ENCODE measurements at places on chromosomes 2 and 18.

GRCh38 chr2:167987026-167987425 lies 260.4 kb downstream of the STK39 start:
- DNase-seq = no peak

- DNase-seq = no peak
These were observed 1160.5 kb upstream of the NXPH2 start for GRCh38 chr2:139940686-139941085.

GRCh38 chr2:76445880-76446279 lies 735.2 kb upstream of the GCFC2 start:
- DNase-seq = no peak

DNA sequence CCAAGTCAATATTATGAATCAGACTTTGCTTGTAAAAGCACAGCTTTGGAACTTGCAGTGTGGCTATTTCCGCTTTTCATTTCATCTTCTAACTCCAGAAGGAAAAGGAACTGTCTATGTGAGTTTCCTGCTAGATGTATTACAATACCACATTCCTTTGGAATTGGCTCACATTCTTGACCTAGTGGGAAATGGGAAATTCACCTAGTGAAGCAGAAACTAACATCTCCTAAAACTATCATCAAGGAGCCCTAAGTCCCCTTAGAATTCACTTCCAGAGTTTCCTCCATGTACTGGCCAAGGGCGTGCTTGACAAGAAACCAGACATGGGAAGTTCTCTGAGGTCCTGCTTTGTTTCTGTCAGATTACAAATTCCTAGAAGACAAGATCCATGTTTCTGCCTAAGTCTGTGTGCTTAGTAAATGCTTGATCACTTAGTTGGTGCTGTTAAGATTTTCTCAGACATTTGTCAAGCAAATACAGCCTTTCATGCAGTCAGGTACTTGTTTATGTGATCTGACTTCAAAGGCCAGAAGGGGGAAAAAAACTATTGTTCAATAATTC lies 275.7 kb upstream of the FN1 start:
- DNase-seq = peak; percentile 57

- DNase-seq = peak; percentile 11
These were observed 87.8 kb downstream of the UPP2 start for GRCh38 chr2:158189526-158189925.

GRCh38 chr2:222548992-222549391 lies 106.9 kb downstream of the FARSB start:
- DNase-seq = no peak

DNA sequence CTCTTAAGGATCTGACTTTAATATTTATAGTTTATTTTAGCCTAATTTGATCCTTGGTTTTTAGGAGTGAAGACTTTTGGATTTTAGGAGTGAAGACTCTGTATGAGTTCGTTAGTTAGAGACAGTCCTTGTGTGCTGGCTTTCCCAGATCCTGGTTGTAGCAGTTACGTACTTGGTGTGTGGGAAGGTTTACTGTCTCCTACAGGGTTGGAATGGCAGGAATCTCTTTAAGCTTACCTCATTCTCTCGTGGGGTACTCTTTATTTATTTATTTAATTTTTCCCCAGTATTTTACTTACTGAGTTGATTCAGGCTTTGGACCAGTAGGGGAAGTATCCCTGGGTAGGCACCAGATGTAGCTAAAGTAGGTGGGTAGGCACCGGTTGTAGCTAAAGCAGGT lies 1.8 kb upstream of the CXCR2 start:
- no peak for DNase-seq

- no peak for DNase-seq
These were observed 158.4 kb downstream of the MAP2 start for GRCh38 chr2:209582281-209582680.

- no peak for DNase-seq
These were observed 10.0 kb upstream of the DES start for GRCh38 chr2:219408204-219408603.

GRCh38 chr2:62393293-62393692 lies 112.7 kb downstream of the TMEM17 start:
- DNase-seq = no peak

DNA sequence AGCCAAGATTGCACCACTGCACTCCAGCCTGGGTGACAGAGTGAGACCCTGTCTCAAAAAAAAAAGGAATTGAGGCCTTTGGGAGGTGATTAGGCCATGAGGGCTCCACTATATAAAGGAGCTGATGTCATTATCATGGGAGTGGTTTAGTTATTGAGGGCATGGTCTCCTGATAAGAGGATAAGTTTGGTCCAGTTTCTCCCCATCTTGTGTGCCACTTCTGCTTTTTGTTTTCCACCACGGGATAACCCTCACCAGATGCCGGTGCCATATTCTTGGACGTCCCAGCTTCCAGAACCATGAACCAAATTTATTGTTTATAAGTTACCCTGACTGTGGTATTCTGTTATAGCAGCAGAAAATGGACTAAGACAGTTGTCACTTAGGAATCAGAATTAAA lies 125.8 kb downstream of the C1D start:
- no peak for DNase-seq

- no peak for DNase-seq
These were observed 51.1 kb upstream of the ARHGAP15 start for GRCh38 chr2:143078104-143078503.

GRCh38 chr2:767440-767839 lies 90.2 kb upstream of the TMEM18 start:
- no peak for DNase-seq

DNA sequence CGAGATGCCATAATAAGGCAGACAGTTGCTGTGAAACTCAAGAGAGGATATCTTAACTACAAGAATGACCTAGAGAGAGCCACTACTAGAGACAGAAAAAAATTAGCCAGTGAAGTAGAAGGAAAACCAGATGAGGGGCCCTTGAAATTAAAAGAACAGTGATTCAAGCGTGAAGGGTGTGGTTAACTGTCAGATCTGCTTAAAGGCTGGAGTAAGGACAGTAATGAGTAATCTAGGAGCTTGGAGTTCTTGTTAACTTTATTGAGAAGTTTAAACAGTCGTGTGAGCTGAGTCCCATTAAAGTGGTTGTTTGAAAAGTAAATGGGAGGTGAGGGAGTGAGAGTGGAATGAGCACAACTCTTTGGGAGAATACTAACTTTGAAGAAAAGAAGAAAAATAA lies 21.3 kb downstream of the PIGN start:
- no peak for DNase-seq

- DNase-seq = no peak
These were observed 4.9 kb upstream of the STK17B start for GRCh38 chr2:196176142-196176738.

GRCh38 chr18:70414315-70414900 lies 125.6 kb downstream of the SOCS6 start:
- DNase-seq = no peak

GRCh38 chr2:69741229-69741574 lies 732 bp upstream of the ANXA4 start:
- DNase-seq = peak; percentile 67

DNA sequence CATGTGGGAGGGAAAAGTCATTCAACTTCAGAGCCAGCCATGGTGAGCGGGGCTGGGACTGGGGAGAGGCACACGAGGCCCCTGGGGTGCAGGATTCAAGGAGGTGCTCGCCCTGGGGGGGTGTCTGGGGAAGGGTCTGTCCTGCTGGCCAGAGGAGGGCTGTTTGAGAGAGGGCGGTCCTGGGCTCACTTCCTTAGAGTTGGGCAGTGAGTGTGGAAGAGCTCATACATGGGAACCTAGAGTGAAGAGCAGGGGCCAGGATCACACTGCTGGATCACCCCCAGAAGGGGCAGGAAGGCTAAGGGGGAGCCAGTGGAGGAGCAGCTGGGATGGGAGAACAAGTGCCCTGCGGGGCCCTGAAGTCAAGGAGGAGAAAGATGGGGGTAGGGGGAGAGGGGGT lies 6.5 kb downstream of the SH3BP4 start:
- no peak for DNase-seq

DNA sequence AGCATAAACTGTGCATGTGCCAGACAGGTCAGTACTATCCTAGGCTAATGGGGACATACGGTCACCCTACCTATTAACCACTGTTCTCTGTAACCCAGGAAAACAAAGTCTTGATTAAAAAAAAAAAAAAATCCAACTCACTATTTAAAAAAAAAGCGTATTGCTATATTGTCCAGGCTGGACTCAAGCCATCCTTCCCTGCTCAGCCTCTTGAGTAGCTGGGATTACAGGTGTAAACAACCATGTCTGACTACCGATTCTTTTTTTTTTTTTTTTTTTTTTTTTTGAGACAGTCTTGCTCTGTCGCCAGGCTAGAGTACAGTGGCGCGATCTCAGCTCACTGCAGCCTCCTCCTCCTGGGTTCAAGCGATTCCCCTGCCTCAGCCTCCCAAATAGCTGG lies 11.6 kb downstream of the ATAD2B start:
- no peak for DNase-seq

DNA sequence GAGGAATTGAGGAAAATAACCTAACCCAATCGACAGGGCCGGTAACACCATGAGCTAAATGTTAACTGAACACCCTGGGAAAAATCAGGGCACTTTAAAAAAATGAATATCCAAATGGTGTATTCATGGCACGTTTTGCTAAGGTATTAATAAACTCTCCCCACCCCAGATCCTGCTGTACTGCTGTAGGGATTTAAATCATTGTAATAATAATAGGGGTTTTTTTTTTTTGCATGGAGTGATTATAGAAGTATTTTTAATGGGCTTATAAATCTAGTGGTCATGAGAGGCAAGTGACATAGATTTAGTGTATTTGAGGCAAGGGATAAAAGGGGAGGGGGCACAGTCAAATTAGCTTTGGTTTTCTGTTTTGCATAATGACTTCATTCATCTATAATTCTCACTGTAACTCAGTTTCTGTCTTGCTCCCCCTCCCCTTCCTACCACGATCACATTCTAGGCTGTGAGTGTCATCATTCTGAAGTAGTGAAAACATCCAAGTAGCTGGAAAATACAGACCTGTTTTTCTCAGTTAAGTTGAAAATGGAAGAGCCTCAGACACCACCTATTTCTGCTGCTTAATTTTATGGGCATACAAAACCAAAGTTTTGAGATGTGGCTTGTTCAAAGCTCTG lies 18.2 kb upstream of the MGAT5 start:
- DNase-seq = no peak

DNA sequence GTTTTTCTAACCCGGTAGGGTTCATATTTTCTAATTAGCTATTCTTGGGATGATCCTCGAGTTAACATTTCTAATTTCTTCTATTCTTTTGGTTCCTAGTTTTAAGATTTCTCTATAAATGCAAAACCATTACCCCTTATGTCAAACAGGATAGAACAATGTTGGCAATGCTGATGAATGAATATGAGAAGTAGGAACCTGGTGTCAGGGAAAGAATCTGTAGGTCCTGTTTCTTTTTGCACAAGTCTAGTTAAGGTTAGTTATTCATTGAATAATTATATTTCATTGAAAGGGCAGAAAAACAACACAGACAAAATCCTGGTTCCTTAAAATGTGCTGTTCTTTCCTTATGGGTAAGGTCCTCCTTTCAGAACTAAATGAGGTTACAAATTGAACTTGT lies 766.4 kb upstream of the FAM98A start:
- no peak for DNase-seq

GRCh38 chr2:207801259-207801658 lies 31.6 kb upstream of the FZD5 start:
- DNase-seq = no peak

- no peak for DNase-seq
These were observed 1.6 kb upstream of the LPIN1 start for GRCh38 chr2:11744631-11745394.

- DNase-seq = peak; percentile 15
These were observed 211.8 kb downstream of the SLC8A1 start for GRCh38 chr2:40240070-40240469.

GRCh38 chr2:223928113-223929006 lies 16.8 kb downstream of the WDFY1 start:
- DNase-seq = no peak

- peak; percentile 34 for DNase-seq
These were observed 3.2 kb downstream of the EMX1 start for GRCh38 chr2:72920318-72921087.

DNA sequence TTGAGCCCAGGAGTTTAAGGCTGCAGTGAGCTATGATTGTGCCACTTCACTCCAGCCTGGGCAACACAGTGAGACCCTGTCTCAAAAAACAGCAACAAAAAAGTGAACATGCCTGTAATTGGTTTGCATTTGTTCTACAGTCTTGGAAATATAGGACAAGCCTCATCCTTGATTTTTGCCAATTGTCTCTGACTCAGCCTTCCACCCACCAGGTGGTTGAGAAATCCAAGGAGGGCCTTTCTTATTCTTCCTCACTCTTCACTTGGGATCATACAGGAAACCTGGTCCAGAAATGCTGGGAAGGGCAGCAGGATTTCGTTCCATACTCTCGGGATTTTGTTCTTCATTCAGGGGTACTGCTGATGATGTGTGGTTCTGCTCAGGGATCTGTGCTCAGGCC lies 94.6 kb downstream of the CDC42EP3 start:
- no peak for DNase-seq

GRCh38 chr2:138105358-138105757 lies 141.1 kb downstream of the HNMT start:
- DNase-seq = no peak

DNA sequence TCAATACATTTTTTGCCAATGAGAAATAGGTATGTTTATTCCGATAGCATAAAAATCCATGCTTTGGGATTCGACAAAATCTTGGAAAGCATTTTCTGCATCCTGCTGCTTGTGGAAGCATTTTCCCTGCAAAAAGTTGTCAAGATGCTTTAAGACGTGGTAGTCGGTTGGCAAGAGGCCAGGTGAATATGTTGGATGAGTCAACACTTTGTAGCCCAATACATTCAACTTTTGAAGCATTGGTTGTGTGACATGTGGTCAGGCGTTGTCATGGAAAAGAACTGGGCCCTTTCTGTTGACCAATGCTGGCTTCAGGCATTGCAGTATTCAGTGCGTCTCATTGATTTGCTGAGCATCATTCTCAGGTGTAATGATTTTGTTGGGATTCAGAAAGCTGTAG lies 764.5 kb downstream of the TRIB2 start:
- no peak for DNase-seq

- DNase-seq = no peak
These were observed 382.7 kb downstream of the HRH4 start for GRCh38 chr18:24843123-24843522.

GRCh38 chr2:5991305-5991968 lies 299.3 kb downstream of the SOX11 start:
- no peak for DNase-seq

- DNase-seq = peak; percentile 63
These were observed 577 bp downstream of the EHBP1 start for GRCh38 chr2:62705859-62706720.

- peak; percentile 48 for DNase-seq
These were observed 8.7 kb upstream of the HTR2B start for GRCh38 chr2:231133365-231134099.

- DNase-seq = peak; percentile 55
These were observed 37.4 kb downstream of the VAPA start for GRCh38 chr18:9951022-9951859.

GRCh38 chr2:215619022-215619958 lies 183.4 kb upstream of the FN1 start:
- DNase-seq = no peak

- no peak for DNase-seq
These were observed 67.8 kb upstream of the ST6GAL2 start for GRCh38 chr2:106953779-106954178.

- peak; percentile 49 for DNase-seq
These were observed 56.1 kb downstream of the LCLAT1 start for GRCh38 chr2:30503007-30503694.

All from suppressor macrophage treated with lipopolysaccharide for 4 hours (primary cell).